ENCODE measurements at places on chromosomes 11 and 22.
A peak's percentile ranks its signal among the peaks of the same experiment; 100 is the strongest.

GRCh38 chr11:79392161-79392560 lies 48.7 kb downstream of the TENM4 start:
- DNase-seq = no peak

GRCh38 chr11:111069066-111069465 lies 176.5 kb upstream of the POU2AF2 start:
- DNase-seq = peak; percentile 86

DNA sequence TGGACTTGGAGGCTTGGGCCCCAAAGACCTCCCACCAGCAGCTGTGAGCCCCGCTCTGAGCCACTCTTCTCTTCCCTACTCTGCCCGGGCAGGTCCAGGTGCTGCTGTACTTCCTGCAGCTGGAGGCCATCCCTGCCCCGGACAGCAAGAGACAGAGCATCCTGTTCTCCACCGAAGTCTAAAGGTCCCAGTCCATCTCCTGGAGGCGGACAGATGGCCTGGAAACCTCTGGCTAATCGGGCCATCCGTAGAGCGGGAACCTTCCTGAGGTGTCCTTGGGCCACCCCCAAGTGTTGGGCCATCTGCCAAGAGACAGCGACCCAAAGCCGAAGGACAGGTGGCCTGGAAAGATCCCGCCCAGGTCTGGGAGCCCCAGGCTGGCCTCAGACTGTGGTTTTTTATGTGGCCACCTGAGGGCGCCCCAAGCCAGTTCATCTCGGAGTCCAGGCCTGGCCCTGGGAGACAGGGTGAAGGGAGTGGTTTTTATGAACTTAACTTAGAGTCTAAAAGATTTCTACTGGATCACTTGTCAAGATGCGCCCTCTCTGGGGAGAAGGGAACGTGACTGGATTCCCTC lies 135.1 kb downstream of the BCR start:
- DNase-seq = peak; percentile 76

GRCh38 chr11:3786781-3787428 lies 10.4 kb downstream of the NUP98 start:
- peak; percentile 41 for DNase-seq

DNA sequence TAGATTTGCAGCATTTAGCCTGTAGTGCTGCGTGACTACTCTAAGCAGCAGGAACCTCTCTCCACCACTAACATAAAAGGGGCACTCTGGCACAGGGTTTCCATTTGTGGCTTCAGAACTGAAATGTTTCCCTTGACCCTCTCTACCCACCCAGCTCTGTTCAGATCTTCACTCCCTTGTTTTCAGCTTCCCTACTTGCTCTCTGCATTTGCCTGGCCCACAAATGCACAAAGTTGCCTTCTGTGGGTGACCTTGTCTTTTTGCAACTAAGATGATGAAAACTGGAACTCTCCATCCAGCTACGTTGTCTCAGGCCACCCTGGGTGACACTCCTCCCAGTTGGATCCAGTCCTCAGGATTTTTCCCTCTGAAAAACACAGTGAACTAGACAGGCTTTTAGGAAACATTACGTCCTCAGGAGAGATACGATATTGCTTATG lies 19.8 kb upstream of the PSMA1 start:
- DNase-seq = no peak

GRCh38 chr11:14270690-14271542 lies 88.1 kb downstream of the RRAS2 start:
- no peak for DNase-seq

DNA sequence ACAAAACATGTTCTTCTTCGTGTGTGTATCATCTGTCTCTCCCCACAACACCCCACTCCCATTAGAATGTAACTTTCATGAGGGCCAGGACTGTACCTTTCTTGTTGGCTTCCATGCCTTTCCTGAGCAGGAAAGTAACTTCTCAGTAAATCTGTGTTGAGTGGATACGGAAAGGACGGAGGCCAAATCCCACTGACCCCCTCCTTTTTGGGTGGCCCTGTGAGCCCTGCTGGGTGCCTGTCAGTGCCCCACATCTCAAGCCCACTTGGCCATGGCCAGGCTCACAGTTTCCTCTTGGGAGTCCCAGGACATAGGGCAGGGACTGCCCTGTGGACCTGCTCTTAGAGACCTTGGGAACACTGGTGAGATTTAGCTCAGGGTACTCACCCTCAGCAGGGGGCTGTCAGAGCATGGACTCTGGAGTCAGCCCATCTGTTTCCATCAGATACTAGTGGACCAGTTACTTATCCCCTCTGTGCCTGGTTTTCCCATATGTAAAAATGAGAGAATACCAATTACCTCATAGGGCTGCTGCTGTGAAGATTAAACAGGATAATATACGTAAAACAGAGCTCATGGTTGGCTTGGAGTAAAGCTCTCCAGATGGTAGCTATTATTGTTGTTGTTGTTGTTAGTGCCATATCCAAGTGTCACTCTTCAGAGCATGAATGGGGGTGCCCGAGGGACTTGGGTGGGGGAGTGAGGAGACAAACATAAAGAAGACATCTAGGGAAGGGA lies 1.0 kb upstream of the C11orf96 start:
- no peak for DNase-seq

DNA sequence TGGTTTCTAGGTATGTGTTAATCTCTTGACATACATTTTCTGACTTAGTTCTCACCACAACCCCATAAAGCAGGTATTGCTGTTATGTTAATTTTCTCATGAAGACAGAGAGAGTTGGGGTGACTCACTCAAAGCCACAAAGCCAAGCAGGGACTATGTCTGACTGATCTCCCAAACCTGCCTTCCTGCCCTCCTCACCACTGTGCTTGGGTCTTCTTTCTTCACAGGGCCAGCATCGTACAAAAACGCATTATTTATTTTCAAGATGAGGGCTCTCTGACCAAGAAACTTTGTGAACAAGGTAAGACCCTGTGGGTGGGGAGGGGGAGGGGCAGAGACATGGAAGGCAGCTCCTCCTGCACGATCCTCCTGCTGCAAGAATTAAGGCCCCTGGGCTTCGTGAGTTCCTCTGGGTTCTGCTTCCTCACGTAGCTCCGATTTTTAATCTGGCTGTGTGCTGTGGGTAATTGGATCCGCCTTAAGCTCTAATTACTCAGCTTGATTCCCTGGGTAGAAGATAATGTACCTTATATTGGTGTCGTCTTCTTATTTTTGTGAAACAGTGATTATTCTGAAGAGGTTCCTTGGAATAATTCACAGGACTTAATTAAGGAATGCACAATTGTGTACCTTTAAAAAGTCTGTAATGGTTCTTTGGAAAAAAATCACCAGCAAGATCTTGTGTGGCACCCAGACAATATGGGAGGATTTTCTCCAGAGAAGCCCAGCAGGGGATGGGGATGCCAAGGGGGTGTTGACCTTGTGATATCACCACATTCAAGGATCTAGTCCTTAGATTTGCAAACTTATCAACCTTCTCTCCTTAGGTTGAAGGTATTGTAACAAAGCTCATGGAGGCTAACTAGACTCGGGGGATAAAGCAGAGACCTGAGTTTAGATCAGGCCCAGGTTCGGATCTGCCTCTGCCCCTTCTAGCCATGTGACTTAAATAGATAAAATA lies 112.9 kb downstream of the SPON1 start:
- DNase-seq = peak; percentile 35

DNA sequence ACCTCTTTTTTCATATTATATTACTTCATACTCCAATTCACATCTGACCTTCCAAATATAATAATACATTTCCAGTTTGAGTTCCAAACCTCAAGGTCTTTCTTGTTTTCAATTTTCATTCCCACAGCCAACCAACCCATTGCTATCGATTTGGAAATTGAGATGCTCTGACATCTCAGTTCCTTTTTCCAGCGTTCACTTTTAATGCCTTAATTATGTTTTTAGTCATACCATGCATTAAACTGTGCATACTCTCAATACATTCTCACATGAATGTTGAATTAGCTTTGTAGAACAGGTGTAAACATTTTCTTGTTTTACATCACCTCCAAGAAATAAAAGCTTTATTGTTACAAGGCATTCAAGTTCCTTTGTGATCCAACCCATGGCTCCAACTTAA lies 294.2 kb upstream of the ANO3 start:
- DNase-seq = no peak

GRCh38 chr11:126655807-126656128 lies 300.3 kb downstream of the ST3GAL4 start:
- peak; percentile 15 for DNase-seq

- no peak for DNase-seq
Observed at GRCh38 chr22:40595497-40596234, 40.9 kb downstream of the MRTFA start.

GRCh38 chr22:42283278-42284201 lies 13.1 kb upstream of the TCF20 start:
- no peak for DNase-seq

- no peak for DNase-seq
Observed at GRCh38 chr11:77038029-77038824, 4.0 kb downstream of the B3GNT6 start.

- no peak for DNase-seq
Observed at GRCh38 chr11:134046681-134047449, 22.0 kb upstream of the JAM3 start.

DNA sequence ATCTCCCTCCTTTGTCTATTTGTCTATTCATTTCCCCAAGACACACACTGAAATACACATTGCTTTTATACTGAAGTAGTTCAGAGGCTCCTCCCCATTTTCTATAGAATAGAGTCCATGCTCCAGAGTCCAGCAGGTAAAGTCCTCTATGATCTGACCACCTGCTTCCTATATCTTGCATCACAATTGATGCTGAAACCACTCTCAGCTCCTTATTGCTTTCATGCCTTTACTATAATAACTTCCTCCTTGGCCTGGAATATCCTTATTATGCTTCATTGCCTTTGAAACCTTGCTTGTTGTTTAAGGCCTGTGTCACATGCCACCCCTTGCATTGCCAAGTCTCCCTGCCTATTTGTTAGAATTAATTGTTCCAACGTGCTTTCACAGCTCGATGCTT lies 12.6 kb downstream of the OR6Q1 start:
- DNase-seq = no peak

- DNase-seq = peak; percentile 33
Observed at GRCh38 chr11:111851636-111852035, 19.7 kb downstream of the ALG9 start.

DNA sequence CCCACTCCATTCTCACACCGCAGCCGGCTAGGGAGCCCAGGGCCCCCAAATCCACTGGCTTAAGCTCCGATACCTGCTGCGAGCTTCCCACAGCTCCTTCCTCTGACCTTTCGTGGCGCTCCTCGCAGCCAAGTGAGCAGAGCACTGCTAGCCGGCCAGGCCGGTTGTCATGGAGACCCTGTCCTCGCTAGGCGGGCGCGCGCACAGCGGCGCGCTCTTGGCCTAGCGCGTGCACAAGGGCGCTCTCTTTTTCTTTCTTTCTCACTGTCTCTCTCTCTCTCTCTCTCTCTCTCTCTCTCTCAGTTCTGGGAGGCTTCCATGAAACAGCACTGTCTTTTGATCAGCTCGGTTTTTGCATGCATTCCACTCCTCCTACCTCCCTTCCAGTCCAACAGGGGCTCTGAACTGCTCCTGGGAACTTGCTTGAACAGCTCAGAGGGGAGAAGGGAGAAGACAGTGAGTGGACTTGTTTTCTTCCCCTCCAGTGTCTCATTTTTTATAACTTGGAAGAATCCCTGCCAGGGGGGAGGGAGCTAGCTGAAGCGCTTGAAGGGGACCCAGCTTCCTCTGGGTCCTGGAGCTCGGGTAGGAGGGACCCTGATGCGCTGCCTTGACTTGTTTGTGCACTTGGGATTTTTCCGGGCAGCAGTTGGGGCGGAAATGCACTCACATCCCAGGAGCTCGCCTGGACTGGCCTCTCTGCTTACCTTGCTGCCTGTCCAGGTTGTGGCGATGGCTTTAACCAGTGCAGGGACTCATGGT lies 100.3 kb upstream of the AKIP1 start:
- DNase-seq = peak; percentile 89

- DNase-seq = no peak
Observed at GRCh38 chr22:32569956-32570355, 95.3 kb downstream of the FBXO7 start.

- DNase-seq = no peak
Observed at GRCh38 chr22:37064553-37064952, 13.0 kb downstream of the KCTD17 start.

- DNase-seq = no peak
Observed at GRCh38 chr11:68216171-68216938, 3.3 kb upstream of the KMT5B start.

- no peak for DNase-seq
Observed at GRCh38 chr11:82930229-82930628, 28.7 kb downstream of the DDIAS start.

GRCh38 chr11:123431619-123432018 lies 1.6 kb downstream of the GRAMD1B start:
- peak; percentile 10 for DNase-seq
